ENCODE measurements at places on chromosomes 7 and 10. TPM values are rescaled to one million over a fixed set of nuclear protein-coding genes. Genes with fewer than 3 reads are reported as not detected.

DNA sequence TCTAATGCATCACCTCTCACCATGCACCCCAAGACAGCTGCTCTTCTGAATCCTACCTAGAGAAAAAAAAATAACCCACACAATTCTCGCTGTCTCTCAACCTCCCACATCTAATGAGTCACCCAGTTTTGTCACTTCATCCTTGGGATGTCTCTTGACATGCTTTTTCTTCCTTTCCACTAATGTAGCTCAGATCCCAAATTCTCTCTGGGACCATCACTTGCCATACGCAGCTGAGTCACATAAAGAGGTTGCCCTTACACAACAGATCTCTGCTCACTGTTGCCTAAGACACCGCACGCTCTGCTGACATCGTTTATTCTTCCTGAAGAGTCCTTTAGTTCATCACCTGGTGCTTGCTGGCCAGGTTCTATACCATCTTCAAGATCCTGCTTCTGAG is 606.0 kb upstream of the GALNT17 start:
- no peak for DNase-seq

GRCh38 chr7:132573251-132573955 is 2.9 kb downstream of the PLXNA4 start:
- no peak for DNase-seq

GRCh38 chr7:155962968-155963300 is 150.7 kb upstream of the SHH start:
- no peak for DNase-seq

DNA sequence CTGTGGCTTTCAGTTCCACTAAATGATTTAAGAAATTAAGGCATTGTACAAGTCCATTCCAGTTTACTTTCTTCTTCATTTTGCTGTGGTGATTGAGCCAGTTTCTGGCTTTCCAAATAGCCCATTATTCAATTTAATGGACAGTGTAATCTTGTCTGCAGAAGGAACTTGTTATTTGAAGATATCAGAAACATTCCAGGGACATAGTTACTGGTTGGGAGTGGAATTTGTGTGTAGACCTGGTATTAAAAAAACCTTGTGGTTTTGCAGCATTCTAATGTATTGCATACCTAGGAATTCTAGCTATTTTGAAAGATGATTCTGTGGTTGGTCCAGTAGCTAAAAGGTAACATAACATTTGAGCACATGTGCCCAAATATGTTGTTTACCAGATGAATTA is 72.2 kb downstream of the MCU start:
- peak; percentile 69 for DNase-seq

DNA sequence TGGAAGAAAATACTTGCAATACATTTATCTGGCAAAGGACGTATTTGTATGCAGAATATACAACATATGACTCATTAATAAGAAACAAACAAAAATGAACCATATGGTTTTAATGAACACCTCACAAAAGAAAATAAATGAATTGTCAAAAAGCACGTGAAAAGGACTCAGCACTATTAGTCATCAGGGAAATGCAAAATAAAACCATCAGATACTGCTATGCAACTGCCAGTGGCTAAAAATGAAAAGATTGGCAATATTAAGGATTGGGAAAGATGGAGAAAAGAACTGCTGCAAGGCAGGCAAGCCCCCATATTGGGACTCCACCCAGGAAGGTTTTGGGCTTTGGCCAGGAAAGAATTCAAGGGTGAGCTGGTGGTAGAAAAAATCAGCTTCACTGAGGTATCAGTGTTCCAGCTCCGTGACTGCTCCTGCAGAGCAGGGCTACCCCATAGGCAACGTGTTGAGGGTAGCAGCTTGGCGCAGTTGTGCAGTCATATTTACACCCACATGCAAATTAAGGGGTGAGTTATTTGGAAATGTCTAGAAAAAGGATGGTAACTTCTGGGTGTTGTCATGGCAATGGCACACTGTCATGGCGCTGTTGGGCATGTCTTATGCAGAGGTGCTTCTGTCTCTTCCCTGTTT is 72.7 kb downstream of the CUBN start:
- peak; percentile 64 for DNase-seq

DNA sequence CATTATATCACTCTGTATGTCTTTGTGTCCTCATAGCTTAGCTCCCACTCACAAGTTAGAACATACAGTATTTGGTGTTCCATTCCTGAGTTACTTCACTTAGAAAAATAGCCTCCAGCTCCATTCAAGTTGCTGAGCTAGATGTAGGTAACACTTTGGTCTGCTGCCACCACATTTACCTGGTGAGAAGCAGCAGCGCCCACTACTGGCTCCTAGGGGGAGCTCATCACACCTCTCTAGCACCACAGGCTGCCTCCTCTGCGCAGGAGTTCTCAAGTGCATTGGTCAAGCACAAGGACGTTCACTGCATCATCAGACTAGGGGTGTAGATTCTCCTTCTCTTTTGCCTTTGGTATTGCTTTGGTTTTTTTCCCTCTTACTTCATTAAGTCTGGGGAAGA is 530.9 kb upstream of the AUTS2 start:
- DNase-seq = no peak

DNA sequence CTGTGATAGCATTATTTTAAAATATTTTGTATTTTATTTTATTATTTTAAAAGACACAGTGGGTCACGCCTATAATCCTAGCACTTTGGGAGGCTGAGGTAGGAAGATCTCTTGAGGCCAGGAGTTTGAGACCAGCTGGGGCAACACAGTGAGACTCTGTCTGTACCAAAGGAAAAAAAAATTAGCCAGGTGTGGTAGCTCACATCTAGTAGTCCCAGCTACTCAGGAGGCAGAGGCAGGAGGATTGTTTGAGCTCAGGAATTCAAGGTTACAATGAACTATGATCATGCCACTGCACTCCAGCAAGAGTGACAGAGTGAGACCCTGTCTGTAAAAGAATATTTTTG is 37.1 kb downstream of the FBXL13 start:
- DNase-seq = no peak

- DNase-seq = no peak
Observed at GRCh38 chr10:122379041-122379440, 4.5 kb downstream of the PLEKHA1 start.

DNA sequence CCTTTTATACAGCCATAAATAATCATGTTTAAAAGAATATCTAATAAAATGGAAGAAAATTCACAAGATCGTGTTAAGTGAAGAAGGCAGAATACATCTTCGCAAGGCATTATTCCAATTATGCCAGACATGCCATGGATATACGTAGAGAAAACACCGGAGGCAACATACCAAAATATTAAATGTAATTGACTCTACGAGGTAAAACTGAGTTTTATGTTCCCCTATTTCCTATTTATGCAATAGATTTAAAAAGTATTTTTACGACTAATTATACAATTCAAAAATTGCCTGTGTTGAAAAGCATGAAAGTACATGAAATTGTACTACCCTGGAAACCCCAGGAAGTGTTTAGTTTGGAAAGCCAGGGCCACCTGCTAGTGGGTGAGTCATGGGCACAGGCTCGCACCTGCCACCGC is 936 bp upstream of the REPIN1 start:
- no peak for DNase-seq

GRCh38 chr7:78315119-78315518 is 516.5 kb downstream of the PHTF2 start:
- DNase-seq = peak; percentile 23

- no peak for DNase-seq
Observed at GRCh38 chr7:143181349-143181748, 1.9 kb upstream of the TAS2R39 start.

- no peak for DNase-seq
Observed at GRCh38 chr10:112201334-112201733, 17.8 kb upstream of the GPAM start.

DNA sequence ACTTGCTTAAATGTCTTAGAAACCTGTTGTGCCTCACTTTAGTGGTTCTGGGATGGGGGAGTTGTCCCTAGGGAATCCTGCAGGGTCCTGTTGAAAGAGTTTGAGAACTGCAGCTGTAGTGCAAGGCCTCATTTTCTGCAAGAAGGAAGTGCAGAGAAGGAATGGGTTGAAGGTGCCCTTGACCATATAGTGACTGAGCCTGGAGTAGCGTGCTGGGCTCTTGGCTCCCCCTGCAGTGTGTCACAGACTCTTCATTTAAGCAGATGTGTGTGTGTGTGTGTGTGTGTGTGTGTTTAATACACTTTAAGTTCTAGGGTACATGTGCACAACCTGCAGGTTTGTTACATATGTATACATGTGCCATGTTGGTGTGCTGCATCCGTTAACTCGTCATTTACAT is 92.2 kb downstream of the GRK5 start:
- no peak for DNase-seq

- peak; percentile 89 for DNase-seq
Observed at GRCh38 chr10:36725581-36726520, 399.5 kb upstream of the ANKRD30A start.

ANKRD1 gene
- total RNA-seq = 251 TPM

EPO gene
- not detected for total RNA-seq

ASB10 gene
- not detected for total RNA-seq

ZP3 gene
- not detected for total RNA-seq

KRIT1 gene
- 71.3 TPM for total RNA-seq

NEUROG3 gene
- not detected for total RNA-seq
